Tibial nerve (tissue), 4 donors: ENCODE measurements at places on chromosomes 13 and 19. TPM values are rescaled to one million over a fixed set of nuclear protein-coding genes. Genes with fewer than 3 reads are reported as not detected.

- DNase-seq = no peak
Observed at GRCh38 chr19:39362682-39363657, 20.7 kb downstream of the SAMD4B start.

DNA sequence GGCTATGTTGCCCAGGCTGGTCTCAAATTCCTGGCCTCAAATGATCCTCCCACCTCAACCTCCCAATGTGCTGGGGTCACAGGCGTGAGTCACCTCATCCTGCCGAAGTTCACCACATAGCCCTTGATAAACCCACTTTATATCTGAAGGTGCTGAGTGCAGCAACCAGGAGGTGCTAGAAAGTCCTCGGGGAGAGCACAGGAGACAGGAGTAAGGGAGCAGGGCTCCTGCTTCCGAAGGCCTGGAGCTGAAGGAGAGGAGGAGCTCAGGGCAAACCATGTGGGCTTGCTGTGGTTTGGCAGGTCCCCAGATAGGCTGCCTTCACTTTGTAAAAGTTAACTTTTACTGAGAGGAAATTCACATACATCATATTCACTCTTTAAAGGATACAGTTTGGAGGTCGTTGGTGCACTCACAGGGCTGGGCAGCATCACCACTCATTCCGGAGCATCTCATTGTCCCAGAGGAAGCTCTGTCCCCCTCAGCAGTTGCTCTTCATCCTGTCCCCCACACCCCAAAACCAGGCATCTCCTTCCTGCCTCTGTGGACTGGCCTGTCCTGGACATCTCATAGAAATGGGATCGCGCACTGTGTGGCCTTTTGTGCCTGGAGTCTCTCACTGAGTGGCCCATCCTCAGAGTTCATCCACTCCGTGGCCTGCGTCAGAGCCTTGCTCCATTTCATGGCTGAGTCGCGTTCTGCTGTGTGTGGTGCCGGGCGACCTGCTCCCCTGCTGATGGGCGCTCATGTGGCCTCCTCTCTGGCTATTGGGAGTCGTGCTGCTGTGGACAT is 49.5 kb downstream of the KDM4B start:
- no peak for DNase-seq

The ZNF577 gene
- 18.1 TPM for total RNA-seq

DNA sequence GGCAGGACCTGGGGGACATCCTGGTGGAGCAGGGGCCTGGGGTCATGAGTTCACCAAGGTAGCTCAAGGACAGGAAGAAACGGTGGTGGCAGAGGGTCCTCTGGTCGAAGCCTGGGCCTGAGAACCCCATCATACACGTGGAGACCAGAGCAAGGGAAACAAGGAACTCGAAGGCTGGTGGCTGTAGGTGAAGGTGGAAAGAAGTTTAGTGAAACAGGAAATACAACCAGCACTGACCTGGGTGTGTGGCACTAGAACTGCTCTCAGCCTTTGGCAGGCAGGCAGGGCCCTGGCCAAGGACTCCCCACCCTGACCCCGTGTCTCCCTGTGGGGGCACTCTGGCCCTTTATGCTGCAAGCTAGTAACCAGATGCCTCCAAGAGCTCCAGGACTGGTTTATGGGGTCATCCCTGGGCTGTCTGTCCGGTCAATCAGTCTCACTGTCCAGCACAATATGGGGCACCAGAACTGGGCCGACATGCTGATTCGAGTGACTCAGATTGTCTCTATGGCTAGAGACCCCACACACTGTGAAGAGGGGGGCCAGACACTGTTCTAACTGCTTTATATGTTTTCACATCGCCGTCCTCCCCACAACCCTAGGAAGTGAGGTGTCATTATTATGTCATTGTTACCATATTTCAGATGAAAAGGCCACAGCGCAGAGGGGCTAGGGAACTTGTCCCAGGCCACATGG is 3.8 kb downstream of the COX6B2 start:
- DNase-seq = no peak

The APOC1 gene
- 71.7 TPM for total RNA-seq

The PSG2 gene
- total RNA-seq = not detected

GRCh38 chr13:112341976-112342735 is 34.0 kb upstream of the SPACA7 start:
- no peak for DNase-seq

DNA sequence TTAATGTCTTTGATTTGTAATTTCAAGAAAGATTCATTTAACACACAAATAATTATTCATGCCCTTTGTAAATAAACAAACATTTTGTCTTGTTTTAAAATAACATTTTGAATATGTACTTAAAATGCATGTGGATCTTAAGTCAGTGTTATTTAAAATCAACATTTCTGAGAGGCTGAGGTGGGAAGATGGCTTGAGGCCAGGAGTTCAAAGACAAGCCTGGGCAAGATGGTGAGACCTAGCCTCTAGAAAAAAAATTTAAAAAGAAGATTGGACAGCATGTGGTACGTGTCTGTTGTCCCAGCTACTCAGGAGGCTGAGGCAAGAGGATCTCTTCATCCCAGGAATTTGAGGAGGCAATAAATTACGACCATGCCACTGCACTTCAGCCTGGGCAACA is 1268.2 kb downstream of the SLITRK1 start:
- no peak for DNase-seq

- DNase-seq = no peak
Observed at GRCh38 chr13:110350049-110350448, 43.0 kb downstream of the COL4A2 start.

The ZNF471 gene
- 11.2 TPM for total RNA-seq

- DNase-seq = no peak
Observed at GRCh38 chr13:111262715-111263114, 57.7 kb upstream of the TEX29 start.

The PSG1 gene
- not detected for total RNA-seq

The CFAP97D2 gene
- not detected for total RNA-seq

The PRR19 gene
- 0.30 TPM for total RNA-seq

GRCh38 chr19:17333611-17334413 is 843 bp downstream of the ANO8 start:
- DNase-seq = no peak

- DNase-seq = no peak
Observed at GRCh38 chr13:49694446-49694845, 3.2 kb upstream of the EBPL start.

The IGSF23 gene
- total RNA-seq = not detected

The TMEM86B gene
- 0.44 TPM for total RNA-seq

The OR7C1 gene
- total RNA-seq = 2.4 TPM

DNA sequence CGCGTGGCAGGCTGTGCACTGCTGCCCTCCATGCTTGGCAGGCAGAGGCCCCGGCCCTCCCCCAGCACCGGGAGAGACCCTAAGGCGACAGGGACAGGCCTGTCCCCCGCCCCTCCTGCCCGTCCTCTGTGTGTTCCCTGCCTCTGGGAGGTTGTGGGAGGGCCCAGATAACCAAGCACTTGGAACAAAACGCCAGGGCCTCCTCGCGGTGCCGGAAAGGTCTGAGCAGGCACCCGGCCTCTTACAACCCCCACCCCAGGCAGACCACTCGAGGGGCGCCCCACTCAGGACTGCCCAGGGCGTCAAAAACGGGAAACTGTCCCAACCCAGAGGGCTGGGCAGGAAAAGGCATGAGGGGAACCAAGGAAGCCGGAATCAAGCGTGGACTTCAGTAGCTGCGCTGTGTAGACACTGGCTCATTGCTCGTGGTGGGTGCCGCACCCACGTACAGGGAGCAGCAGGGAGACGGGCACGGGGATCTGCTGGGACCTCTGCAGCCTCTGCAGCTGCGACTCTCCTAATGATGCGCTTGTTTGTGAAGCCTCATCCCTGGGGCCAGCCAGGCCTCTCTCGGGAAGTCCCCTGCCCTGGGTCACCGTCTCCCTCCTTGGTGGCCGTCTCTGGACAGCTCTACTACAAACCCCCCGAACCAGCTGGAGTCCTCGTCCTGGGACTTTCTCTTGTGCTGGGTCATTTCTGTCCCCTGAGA is 20.0 kb downstream of the GNA11 start:
- no peak for DNase-seq

The CCDC8 gene
- total RNA-seq = 4.6 TPM

The PRSS57 gene
- total RNA-seq = not detected

The ZMYM5 gene
- 14.9 TPM for total RNA-seq

DNA sequence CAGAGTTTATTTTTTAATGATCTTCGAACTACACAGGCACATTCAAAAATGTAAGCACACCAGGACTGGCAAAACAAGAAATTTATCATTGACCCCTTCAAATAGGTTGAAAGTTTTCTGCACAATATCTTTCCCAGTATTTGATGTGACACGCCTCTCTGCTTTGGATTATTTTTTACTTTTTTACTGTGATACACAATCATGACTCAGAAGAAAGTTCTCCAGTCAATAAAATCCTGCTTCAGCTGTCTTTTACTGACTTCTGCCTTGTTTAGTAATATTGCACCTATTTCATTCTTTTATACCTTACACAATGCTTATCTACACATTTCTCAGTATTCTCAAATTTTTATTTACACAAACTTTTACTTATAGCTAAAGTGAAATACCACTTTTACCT is 1750.4 kb downstream of the PCDH9 start:
- no peak for DNase-seq

DNA sequence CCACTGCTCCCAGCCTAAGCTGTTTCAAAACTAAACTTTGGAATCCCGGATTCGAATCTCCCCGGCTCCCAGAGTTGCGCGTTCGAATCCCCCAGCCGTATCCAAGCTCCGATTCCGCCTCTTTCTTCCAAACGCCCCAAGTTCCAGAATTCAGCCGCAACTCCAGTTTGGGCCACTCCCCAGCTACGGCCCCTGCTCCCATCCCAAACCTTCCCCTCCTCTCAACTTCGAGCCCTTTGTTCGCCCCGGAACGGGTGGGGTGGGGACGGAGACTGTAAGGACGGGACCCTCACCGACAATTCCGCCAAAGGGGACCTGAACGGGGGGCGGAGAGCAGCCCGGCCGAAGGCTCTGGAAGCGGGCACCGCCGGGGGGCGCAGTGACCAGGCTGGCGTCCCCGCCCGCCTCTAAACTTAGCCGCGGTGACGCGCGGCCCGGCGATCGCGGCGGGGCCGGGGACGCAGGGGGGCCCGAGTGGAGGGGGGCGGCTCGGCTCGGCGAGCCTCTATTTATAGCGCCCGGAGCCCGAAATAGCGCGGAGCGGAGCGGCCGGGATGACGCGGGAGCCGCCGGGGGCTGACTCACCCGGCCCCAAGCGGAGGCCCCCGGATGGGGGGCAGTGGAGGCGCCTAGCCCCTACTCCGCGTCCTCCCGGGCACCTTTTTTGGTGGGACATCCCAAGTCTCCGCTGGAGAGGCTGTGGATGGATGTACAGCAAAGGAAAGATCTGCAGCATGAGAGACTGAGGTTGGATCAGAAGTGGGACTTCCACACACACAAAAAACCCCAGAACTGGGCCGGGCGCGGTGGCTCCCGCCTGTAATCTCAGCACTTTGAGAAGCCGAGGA is 4.9 kb upstream of the ERCC1 start:
- DNase-seq = no peak

- no peak for DNase-seq
Observed at GRCh38 chr13:42274386-42275097, 2.6 kb downstream of the AKAP11 start.

DNA sequence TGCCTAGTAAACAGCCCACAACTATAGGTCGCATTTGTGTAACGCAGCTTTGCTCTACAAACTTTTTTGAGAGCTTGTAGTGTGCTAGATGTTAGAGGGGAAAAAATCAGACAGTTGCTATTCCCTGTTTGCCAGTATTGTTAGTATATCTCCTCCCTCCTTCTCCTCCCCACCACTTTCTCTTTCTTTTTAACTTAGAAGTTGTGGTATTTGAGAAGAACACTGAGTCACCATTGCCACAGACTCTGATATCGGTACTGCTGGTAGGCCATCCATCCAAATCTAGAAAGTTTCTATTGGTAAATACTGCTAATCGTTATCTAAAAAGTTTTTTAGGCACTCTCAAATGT is 666 bp downstream of the POMP start:
- no peak for DNase-seq

The ELL gene
- total RNA-seq = 34.1 TPM
